ENCODE measurements at places on chromosomes 16 and 17.

DNA sequence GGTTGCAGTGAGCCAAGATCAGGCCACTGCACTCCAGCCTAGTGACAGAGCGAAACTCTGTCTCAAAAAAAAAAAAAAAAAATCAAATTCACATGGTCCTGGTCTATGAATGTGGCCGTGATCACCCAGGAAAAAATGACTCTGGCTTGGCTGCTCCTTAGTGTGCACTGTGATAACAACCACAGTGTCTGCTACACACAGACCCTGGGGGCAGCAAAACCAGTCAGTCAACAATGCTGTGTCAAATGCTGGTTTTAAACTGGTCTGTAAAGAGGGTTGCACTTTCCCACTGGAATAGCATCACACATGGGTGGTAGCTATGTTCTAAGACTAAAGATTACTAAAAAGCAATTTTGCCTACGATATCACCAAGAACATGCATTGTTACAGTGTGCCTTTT, 71.0 kb downstream of the ARHGAP17 start:
- no peak for DNase-seq

DNA sequence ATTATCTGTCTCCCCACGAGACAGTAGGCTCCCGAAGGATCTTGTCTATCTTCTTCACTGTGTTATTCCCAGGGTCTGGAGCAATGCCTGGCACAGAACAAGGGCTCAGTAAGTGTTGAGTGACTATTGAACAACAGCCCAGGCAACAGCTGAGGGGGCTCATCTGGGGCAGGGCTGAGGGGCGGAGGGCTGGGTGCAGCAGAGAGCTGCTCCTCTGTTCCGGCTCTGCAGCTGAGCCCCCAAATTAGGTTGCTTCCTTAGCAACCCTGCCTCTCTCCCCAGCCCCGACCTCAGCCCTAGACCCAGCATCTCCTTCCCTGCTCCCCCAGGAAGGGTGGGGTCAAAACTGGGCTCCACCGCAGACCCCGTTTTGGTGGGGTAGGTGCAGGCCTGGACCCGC, 32.2 kb downstream of the ITGAE start:
- DNase-seq, result no peak

GRCh38 chr17:29041571-29041970, 1.4 kb upstream of the PIPOX start:
- DNase-seq, result no peak

DNA sequence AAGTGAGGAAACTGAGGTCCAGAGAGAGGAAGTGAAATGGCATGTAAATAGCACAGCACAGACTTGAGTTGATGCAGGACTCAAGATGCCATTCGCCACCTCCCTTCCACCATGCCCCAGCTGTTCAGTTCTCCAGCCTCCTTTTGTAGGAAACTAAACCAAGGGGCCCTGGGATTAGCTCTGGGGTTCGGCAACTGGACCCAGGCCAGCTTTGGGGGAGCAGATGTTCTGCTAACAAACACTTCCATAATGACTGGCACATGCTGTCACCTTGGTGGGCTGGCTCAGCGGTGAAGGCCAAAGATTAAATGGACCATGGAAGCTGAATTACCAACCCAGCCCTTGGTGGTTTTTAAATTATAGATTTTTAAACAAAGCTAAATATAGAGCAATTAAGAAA, 77.0 kb downstream of the IRX6 start:
- no peak for DNase-seq

DNA sequence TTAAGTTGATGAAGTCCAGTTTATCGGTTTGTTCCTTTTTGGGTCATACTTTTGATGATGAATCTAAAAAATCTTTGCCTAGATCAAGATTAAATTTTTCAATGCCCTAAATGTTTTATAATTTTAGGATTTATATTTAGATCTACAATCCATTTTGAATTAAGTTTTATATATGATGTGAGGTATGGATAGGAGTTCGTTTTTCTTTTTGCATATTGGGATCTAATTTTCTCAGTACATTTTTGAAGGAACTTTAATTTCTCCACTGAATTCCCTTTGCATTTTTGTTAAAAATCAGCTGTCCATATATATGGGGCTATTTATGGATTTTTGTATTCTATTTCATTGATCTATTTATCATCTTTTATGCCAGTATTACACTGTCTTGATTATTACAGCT, 125.5 kb upstream of the HS3ST2 start:
- DNase-seq, result no peak
